SK-N-SH (cell line): ENCODE measurements at places on chromosomes 12 and 14.
A peak's percentile ranks its signal among the peaks of the same experiment; 100 is the strongest.

DNA sequence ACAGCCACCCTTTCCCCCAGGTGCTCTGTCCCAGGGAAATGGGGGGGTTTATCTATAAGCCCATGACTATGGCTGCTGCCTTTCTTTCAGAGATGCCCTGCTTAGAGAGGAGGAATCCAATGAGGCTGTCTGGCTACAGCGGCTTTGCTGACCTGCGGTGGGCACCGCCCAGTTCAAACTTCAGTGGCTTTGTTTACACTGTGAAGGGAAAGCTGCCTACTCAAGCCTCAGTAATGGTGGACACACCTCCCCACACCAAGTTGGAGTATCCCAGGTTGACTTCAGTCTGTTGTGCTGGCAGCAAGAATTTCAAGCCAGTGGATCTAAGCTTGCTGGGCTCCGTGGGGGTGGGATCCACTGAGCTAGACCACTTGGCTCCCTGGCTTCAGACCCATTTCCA, 869.2 kb downstream of the SLC6A15 start:
- no peak for DNase-seq

DNA sequence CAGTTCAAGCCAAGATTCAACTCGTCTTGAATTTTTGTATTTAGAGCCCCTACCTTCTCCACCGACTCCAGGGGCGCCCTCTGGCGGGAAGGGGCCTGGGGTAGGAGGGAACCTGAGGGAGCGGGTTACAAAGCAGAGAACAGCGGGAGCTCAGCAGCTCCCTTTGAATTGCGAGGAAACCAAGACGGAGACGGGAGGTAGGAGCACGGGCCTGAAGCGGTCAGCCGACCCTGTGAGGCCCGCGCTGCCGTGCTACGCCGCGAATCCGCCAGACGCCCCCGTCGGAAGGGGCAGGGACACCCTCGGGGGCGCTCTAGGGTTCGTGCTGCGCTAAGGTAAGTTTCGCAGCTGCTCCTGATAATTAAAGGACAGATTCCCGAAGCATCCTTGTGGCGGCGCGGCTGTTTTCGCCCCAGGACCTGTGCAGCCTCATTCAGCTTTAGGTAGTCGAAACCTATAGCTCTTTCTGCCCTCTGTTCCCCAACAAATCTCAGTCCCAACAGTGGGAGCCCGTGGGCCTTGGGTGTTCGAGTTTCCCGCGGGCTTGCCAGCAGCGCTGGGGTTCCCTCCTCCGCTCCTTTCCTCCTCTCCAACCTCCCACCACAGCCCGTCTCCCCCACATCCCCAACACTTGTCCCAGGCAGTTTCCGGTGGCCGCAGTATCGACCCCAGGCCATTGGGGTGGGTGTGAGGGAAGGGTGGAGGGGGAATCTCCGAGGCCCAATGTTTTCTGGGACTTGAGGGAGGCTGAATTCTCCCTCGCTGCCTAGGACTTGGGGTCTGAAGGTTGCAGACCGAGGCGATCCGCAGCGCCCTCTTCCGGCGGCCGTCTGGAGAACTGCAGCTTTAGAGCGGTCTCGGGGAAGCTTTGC, 5.1 kb upstream of the NKX2-1 start:
- DNase-seq, result peak; percentile 61

GRCh38 chr14:67004521-67004920, 184.7 kb upstream of the GARIN2 start:
- no peak for DNase-seq

DNA sequence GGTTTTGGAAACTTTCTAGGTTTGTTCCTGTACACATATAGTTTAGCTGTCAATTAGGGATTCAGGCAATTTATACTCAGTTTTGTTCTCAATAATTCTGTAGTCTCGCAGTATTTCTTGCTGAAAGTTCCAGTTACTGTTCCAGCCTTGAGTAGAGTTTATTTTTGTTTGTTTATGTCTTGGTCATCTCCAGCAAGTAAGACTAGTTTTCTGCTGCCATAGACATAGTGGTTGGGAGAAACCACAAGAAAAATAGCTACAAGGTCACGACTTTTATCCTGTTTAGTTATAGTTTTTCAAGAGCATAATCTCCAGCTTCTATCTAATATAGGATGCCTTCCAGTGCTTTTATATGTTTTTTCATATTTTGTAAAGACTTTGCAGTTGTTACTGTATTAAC, 99.6 kb upstream of the FOXG1 start:
- DNase-seq, result no peak

DNA sequence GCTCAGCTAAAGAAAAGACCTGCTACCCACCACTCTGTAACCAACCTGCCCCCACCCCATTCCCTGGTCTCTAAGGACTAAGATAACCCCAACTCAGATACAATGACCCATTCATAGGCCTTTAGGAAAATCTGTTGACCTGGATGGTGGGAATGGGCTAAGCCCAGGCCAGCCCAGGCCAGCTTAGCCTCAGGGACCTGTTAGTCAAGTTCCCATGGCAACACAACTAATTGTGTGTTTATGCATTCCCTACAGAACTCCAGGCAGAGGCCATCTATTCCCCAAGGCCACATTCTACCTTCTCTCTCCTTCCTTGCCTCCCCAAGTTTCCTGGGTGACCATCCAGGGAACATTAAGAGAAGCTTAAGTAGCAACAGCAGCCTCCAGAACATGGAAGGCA, 16.1 kb upstream of the KRT8 start:
- DNase-seq, result no peak

DNA sequence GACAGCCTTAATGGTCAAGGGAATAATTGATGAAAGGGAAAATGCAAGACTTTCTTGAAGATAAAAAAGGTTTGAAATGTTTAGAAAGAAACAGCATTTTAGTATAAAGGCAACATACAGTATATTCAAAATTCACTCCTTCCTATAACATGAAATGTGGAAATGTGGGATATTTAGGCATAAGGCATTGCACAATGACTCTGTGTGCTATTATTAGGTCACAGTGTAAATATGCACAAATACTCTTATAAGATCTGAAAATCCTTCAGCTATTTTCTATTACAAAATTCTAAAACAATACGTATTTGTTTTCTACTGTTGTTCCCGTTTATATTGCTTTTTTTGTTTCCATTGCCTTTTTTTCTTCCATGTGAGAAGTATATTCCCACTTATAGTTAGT, 127.7 kb downstream of the SLC16A7 start:
- no peak for DNase-seq

DNA sequence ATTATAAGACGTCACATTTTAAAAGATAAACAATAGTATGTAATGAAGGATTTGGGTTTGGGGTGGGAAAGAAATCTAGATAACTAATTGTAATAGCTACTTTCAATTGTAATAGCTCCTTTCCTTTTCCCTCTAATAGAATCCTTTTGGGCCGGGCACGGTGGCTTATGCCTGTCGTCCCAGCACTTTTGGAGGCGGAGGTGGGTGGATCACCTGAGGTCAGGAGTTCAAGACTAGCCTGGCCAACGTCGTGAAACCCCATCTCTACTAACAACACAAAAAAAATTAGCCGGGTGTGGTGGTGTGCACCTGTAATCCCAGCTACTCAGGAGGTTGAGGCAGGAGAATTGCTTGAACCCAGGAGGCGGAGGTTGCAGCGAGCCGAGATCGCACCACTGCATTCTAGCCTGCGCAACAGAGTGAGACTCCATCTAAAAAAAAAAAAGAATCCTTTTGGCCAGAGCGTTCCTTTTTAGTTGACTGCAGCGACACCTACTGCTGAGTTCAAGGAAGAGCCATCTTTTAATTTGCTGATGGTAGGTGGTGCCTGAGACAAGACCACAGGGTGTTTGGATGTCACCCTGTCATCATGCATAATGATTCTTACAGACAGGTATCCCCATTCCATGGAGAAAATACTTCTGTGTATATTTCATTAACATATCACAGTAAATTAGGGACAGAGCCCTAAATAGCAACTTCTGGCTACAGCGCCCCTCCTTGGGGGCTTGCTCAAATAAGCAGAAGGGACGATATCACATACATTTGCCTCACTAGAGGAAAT, 79.5 kb downstream of the ARMH4 start:
- DNase-seq, result peak; percentile 46

GRCh38 chr14:104104076-104104901, 18.8 kb downstream of the ASPG start:
- DNase-seq, result no peak
